Left ventricle myocardium superior (tissue), 1 donor: ENCODE measurements at places on chromosomes 12 and 14. TPM values are rescaled to one million over a fixed set of nuclear protein-coding genes. Genes with fewer than 3 reads are reported as not detected.

HELB gene
- 0.99 TPM for total RNA-seq

TTC8 gene
- total RNA-seq = 4.1 TPM

SLC16A7 gene
- 129 TPM for total RNA-seq

MYRFL gene
- total RNA-seq = not detected

PDZRN4 gene
- total RNA-seq = 0.22 TPM

PUS7L gene
- total RNA-seq = 5.1 TPM

CLEC12A gene
- 4.9 TPM for total RNA-seq

GPR84 gene
- total RNA-seq = not detected

SLC4A8 gene
- 0.32 TPM for total RNA-seq

TMTC2 gene
- total RNA-seq = 4.7 TPM

KRT76 gene
- total RNA-seq = not detected

GON7 gene
- total RNA-seq = 16.2 TPM

LRIG3 gene
- total RNA-seq = 4.3 TPM

DLGAP5 gene
- total RNA-seq = 0.35 TPM

C14orf180 gene
- total RNA-seq = 53.8 TPM

NUBPL gene
- total RNA-seq = 32.6 TPM

AVPR1A gene
- 1.9 TPM for total RNA-seq

BATF gene
- 0.74 TPM for total RNA-seq

COCH gene
- total RNA-seq = 0.50 TPM

FSCB gene
- not detected for total RNA-seq

ANG gene
- 4.0 TPM for total RNA-seq

CLEC4C gene
- not detected for total RNA-seq

CHGA gene
- not detected for total RNA-seq
